Activated T-cell treated with anti-CD3 and anti-CD28 coated beads, Interleukin-2, amount 50 U/mL, for 24 hours (primary cell): ENCODE measurements at places on chromosomes 13 and 19.
A peak's percentile ranks its signal among the peaks of the same experiment; 100 is the strongest.

DNA sequence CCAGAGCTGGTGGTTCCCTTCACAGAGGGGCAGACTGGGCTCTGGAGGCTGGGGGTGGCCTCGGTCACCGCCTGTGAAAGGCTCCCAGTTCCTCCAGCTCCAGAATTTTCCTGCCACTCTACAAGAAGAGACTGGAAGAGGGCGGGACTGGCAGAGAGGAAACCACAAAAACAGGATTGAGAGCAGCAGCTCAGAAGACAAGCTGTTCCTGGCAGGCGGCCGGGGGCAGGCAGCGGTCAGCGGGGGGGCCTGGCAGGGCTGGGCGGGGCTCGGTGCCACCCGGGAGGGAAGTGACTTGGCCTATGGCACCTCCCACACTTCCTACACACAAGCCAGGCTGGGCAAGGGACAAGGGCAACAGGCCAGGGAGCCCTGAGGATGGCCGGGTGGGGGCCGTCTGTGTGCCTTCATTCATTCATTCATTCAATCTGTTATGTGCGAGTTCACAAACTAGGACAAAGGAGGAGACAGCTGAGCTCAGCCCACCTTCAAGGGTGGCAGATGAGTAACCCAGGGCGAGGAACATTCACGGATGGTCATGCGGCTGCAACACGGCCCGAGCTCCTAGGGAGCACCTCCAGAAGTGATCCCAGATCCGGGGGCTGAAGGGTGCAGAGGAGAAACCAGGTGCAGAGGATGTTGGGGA is 16.9 kb upstream of the BTBD2 start:
- peak; percentile 61 for DNase-seq

DNA sequence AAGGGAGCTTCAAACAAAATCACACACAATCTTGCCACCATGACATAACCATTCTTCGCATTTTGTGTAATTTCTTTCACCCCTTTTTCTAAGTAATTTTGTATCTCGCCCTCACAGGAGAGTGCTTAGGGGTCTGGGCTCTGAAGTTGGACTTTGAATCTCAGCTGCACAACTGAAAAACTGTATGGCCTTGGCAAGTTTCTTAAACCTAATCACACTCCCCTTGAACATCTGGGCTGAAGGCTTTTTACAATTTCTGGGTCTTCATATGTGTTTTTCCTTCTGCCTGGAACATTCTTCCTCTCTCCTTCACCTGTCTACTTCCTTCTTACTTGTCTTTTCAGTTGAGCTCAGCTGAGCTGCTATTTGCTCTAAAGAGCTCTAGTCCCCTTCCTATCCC is 24.3 kb upstream of the CPB2 start:
- no peak for DNase-seq

DNA sequence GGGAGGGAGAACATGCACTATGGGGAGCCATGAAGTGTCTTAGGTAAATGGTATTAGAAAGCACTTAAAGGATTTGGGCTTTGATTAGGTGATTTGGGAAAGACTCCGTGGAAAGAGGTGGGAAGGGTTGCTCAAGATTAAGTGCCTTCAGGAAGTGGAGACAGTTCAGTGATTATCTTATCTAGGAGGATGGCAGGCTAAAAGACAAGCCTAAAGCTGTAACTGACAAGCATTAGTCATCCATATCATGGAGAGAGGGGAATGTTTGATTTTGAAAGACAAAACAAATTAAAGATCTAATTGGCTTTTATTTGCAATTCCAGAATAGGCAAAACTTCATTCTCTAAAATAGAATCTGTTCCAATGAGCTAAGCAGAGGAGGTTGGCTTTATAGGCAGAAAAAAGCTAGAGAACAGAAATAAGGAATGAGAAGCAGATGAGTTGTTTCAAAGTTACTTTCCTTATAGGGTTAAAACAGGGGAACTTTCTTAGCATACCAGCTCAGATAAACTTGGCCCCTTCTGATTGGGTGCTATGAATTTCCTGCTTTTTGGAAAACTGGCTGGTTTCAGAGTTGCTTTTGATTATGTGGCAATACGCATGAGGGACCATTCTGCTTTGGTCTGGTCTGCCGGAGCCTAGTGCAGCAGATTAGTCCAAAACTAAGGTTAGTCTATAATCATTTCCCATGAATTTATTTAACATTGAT is 1.8 kb upstream of the DIAPH3 start:
- DNase-seq: no peak

GRCh38 chr13:93235258-93236015 is 8.8 kb downstream of the GPC6 start:
- DNase-seq: no peak

DNA sequence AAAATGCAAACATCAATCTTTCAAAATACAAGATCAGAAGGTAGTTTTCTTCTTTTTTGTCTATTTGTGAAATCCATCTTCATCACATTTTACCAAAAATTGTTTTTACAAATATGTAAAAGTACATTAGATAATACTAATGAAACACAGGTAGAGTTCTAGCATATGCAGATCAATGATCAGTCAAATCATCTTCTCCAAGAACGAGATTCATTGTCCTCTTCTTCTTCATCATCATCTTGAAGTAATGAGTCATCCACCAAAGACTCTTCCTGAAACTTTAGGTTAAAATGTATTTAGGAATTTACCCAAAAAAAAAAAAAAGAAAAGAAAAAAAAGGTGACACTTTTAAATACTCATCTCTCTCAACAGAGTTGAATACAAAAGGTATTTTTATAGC is 85.6 kb downstream of the RBM26 start:
- DNase-seq: no peak

GRCh38 chr13:110916301-110917142 is 1.7 kb upstream of the ANKRD10 start:
- DNase-seq: no peak

DNA sequence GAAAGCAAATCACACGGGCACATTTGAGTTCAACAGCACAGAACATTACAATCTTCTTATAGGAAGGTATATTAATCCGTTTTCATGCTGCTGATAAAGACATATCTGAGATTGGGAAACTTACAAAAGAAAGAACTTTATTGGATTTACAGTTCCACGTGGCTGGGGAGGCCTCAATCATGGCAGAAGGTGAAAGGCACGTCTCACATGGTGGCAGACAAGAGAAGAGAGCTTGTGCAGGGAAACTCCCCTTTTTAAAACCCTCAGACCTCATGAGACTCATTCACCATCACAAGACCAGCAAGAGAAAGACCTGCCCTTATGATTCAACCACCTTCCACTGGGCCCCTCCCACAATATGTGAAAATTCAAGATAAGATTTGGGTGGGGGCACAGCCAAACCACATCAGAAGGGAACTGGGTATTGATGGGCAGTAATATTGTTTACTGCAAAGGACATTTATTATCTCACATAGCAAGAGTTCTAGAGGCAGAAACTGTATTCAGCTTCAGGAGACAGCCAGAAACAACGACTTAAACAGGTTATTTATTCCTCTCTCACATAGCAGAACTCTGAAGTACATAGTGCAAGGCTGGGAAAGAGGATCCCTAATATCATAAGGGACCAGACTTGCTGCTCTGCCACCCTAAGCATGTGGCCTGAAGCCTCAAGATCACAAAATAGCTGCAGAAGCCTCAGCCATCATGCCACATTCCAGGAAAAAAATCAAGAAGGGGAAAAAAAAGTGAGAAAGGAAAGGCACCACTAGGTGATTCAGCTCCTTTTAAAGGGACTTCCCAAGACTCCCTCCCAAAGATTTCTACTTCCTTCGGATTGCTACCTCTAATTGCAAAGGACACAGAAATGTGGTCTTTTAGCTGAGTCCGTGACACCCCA is 23.1 kb downstream of the FXYD5 start:
- no peak for DNase-seq

- no peak for DNase-seq
Observed at GRCh38 chr13:79870766-79871165, 389.8 kb downstream of the NDFIP2 start.

GRCh38 chr19:51514866-51515481 is 13.4 kb upstream of the SIGLEC12 start:
- no peak for DNase-seq

- DNase-seq: no peak
Observed at GRCh38 chr13:33828431-33829129, 10.6 kb downstream of the RFC3 start.

DNA sequence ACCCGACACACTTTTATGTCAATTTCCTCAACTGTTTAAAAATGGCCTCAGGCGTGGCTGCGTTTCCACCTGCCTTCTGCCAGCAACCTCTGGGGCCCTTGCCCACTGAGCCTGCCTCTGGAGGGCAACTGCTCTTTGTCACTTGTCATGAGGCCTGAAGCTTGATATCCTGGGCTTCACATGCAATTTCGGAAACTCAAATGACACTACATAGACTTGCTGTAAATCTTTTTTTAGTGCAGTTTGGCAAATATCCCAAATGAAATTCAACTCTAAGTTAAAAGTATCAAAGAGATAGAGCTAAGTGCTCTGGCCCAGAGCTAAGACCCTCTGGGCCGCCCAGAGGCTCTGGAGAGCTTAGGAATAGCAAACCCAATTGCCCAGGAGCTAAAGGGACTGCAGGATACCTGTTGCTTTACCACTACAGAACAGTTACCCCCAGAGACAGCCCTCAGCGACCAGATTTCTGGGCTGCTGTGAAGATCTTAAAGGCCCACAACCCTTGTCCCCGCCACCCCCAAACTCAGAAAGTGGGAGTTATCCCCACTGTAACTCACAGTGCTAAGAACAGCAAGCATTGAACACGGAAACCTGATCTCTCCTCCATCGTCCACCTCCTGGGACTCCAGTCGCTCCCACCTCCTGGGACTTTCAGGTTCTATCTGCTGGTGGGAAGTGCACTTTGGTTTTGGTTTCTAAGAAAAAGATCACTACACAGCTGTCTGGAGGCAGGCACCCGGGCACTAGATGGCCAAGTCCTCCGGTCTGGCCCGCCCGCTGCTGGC is 19.4 kb downstream of the GJA3 start:
- no peak for DNase-seq

GRCh38 chr13:80361298-80361697 is 20.4 kb upstream of the SPRY2 start:
- DNase-seq: no peak

- no peak for DNase-seq
Observed at GRCh38 chr19:17673937-17674799, 14.0 kb downstream of the UNC13A start.

- no peak for DNase-seq
Observed at GRCh38 chr19:12800923-12801465, 606 bp downstream of the PRDX2 start.

- DNase-seq: no peak
Observed at GRCh38 chr19:54317108-54317964, 4.4 kb upstream of the LILRA5 start.

DNA sequence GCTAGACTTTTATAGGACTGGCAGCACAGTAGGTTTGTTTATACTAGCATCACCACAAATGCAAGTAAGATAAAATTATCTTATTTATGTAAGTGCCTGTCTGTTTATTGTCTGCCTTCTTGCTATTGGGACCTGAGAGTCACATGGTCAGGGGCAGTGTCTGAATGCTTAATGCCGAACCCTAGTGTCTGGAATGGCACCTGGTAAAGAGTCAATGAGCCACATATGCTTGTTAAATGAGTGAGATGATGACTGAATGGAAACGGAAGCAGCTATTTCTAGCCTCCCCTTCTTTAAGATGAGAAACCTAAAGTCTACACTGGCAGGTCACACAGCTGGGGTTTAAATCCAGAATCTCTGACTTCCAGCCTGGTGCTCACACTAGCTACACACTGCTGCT is 92.2 kb downstream of the STOML3 start:
- DNase-seq: no peak

- no peak for DNase-seq
Observed at GRCh38 chr13:80047406-80047805, 293.5 kb downstream of the SPRY2 start.

DNA sequence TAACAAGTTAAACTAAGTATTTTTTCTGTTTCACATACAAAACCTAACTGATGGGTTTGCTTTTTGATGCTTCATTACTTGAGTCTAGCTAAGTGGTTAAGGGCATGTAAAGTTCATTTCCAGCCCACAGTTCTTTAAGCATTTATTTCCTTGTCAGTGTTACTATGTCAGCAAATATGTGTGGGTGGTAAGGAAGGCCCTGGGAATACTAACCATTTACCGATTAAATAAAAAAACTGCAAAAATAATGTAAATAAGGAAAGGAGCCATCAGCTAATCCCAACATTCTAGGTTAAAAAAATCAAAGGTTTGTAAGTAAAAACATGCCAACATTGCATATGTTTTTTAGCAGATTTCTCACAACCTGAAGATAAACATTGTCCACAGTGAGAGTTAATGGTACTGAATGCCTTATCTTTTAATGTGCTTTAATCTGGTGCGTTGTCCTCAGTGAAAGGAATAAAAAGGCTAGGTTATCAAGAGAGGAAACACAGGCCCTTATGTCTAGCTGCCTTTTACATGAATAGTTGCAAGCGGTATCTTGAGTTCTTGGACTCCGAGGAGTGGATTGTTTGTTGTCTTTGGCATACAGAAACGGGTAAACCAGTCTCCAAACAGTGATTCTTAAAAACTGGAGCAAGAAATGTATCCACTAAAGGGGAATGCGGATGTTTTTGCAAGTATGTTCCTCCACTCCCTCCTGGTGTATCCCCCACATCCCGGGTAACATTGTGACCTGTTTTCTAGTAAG is 949.6 kb upstream of the SLC10A2 start:
- DNase-seq: no peak

DNA sequence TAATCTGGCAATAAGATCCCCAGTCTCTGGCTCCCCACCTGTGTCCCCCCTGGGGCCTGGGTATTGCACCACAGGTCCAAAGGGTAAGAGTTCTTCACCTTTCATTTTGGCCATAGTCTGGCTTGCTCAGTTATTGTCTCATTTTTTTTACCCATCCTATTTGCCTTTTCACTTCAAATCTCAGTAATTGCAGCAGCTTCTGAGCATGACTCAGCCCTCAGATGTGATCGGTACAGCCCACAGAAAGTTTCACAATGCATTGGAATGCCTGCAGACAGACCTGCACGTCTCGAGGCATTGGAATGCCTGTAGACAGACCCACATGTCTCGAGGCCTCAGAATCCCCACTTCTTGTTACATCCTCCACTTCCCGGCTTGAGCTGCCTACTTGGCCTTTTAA is 173.6 kb downstream of the NUFIP1 start:
- peak; percentile 43 for DNase-seq

- DNase-seq: no peak
Observed at GRCh38 chr19:4553775-4554174, 5.7 kb downstream of the SEMA6B start.

- no peak for DNase-seq
Observed at GRCh38 chr13:30039511-30039911, 189.1 kb upstream of the UBL3 start.

DNA sequence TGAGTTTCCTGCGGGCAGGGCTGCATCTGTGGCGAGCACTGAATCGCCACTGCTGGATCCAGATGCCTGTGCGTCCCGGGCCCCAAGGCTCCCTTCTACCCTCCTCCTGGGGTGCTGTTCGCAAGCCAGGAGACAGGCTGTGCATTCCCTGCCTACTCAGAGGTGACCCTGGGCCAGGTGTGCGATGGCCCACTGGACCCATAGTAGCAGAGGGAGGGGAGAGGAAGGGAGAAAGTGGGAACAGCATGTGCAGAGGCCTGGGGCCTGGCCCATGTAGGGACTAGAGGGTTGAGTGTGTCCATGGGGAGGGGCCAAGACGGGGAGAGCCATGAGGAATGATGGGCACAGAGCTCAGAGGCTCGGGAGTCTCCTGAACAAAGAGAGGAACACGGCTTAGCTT is 27.3 kb downstream of the CARM1 start:
- DNase-seq: no peak

GRCh38 chr13:49214917-49215376 is 5.2 kb upstream of the MLNR start:
- DNase-seq: peak; percentile 52
